ENCODE measurements at places on chromosomes 1 and 21. TPM values are rescaled to one million over a fixed set of nuclear protein-coding genes. Genes with fewer than 3 reads are reported as not detected.

NBPF6 gene
- total RNA-seq = not detected

TIE1 gene
- total RNA-seq = 64.2 TPM

DNA sequence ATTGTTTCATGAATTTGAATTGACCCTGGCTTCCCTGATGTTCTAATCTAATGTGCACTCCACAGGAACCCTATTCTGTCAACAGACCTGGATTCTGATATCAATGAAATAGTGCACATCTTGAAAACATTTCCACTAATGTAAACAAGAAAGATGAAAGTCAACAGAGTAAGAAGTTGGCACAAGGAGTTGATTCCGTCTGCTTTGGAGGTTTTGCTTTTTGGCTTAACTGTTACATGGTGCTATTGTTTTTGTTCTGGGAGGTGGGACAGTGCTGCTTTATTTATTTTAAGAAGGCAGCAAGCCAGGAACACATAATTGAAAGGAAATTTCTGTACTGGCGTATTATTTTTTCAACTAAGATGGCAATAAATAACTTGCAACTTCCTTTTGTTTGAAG lies 73.3 kb downstream of the LEPR start:
- DNase-seq = no peak

DNA sequence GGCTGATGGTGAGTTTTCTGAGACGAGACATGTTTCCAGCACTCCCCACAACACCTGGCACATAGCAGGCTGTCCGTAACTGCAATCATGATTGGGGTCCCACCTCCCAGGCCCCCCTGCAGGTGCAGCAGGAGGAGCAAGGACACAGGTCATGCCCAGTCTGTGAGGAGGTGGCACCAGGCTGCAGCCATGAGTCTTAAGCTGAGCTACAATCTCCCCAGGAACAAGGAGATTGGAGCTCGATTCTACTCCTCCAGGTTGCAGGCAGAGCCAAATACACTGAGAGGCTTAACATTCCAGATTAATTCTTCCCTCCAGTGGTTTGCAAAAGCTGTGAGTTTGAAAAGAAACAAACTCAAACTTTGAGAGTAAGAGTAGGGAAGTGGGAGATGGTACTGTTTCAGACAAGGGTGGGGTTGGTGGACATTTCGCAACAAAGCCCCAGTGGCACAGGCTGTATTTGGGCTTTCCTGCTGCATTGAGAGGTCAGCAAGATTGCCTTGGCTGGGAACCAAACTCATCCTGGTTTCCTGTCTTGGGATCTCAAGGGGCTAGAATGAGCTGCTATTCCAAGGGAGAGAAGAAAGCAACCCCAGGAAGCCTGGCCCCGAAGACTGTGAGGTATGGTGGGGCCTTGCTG lies 64.8 kb upstream of the GALNT2 start:
- DNase-seq = no peak

DNA sequence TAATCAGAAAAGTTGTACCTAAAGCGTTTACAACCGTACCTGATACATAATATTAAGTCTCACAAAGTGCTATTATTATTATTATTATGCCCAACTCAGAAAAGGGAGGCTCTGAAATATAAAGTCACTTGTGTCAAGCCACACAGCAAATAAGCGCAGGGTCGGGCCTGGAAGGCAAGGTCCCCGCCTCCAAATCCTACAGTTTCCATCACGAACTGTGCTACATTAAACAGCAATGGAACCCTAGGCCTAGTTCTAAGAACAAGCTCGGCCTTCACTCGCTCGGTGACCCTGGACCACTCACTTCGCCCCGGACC lies 549 bp downstream of the PARS2 start:
- no peak for DNase-seq

DNA sequence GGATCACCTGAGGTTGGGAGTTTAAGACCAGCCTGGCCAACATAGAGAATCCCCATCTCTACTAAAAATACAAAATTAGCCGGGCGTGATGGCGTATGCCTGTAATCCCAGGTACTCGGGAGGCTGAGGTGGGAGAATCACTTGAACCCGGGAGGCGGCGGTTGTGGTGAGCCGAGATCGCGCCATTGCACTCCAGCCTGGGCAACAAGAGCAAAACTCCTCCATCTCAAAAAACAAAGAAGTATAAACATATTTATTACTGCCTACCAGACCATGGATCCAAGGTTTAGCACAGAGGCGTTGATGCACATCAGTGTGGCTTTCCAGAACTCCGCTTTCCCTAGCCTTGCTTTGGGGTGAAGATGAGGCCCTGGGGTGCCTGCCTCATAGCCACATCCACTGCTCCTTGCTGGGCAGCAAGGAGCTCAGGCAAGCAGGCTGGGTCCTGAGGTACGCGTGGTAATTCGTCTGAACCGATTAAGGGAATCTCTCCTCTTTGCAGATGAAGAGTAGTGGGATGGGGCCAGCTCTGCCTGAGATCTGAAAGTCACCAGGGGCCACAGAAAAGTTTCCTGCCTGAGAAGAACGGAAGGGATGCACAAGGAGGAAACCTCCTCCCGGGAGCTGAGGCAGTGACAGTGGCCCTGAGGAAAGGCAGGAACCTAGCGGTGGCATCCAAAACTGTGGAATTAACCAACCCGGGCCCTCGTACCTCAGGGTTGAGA lies 52.3 kb upstream of the LBR start:
- DNase-seq = no peak

- DNase-seq = no peak
Measured at GRCh38 chr1:60564916-60565750, 491.6 kb upstream of the C1orf87 start.

DNA sequence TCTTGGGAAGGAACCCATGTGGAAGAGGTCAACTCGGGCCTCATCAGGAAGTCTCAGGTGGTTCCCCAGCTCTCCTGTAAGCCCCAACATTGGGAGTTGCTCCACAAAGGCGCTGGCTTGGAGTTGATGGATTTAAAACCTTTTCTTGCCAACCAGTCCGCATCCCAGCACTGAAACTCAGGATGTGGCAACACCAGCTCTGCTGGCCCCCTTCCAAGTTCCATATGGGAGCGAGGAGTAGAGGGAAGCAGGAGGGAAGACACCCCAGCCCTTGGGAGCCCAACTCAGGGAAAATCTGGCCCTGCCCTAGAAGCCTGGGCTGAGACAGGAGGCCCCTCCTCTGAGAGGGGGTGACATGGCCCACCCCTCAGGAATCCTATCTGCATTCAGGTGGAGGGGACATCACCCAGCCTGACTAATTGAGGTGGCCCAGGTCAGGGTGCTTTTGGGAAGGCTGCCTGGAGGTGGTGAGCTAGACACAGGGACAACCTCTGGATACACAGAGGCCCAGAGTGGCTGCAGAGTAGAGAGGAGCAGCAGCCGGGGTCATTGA lies 33.1 kb upstream of the DMBX1 start:
- DNase-seq = no peak

SPRR3 gene
- total RNA-seq = not detected

SLC16A4 gene
- 5.5 TPM for total RNA-seq

CCDC27 gene
- not detected for total RNA-seq

- DNase-seq = no peak
Measured at GRCh38 chr1:53480678-53481077, 21.5 kb downstream of the DMRTB1 start.

GRCh38 chr1:156712626-156713025 lies 7.2 kb upstream of the CRABP2 start:
- no peak for DNase-seq

GRCh38 chr1:117709249-117709691 lies 103.4 kb downstream of the TENT5C start:
- DNase-seq = no peak

DNA sequence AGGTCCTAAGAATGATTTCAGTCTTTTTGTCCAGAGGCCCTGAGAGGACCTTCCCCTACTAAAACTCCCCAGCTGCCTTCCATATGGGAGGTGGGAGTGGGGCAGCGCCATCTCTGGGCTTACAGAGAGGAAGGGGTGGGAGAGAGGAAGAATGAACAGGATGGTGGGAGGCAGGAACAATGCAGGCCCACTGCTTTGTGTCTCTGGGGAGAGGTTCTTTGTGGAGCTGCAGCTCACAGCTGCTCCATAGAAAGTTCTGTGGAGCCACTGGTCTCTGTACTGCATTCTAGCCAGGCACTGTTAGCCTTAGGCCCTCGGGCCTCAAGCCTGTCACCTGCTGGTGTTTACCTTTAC lies 43.6 kb upstream of the A3GALT2 start:
- no peak for DNase-seq

DNA sequence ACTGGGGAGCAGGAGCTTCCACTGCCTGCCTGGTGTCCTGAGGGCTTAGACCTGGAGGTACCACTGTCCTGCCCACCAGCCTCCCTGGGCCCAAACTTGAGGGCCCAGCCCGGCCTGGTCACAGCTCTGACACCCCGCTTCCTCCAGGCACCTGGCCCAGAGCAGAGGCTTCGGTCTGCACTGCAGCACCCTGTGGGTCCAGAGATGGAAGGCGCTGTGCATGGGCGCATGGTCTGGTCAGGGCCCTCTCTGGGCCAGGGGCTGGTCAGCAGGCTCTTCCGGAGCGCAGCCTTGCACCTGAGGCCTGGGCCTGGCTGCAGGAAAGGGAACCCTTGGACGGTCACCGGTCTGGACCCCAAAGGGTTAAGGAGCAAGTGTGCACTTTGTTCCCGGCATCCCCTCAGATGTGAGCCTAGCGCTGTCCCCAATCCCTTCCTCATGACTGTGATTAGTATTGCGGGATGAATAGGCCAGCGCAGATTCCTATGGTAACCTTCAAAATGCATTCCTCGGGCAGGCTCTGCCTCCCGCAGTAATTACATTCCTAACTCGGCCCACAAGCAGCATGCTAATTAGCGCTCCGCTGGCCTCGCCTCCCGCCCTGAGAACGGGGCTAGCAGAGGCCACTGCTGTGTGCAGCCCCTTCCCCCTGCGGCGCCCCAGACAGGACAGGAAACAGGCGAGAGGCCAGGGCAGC lies 36.3 kb downstream of the PRDM16 start:
- DNase-seq = no peak

Data from uterus (tissue), 4 donors.